ENCODE measurements at places on chromosomes 5 and 9.

DNA sequence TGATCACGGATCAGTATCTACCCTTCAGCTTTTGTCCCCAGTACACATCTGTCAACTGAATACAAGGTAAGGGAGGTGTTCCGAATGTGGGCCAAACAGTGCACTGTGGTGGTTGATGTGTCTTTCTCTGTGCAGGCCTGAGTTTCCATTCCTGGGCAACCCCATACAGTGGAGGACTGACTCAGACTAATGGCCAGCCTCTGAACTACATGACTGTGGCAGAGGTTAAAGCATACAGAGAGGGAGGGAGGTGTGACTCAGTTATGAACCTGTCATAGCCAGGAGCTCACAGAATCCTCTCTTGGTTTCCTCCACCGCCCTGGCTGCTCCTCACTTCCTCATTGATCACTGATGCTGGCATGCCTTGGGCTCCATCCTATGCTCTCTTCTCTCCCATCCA is 136.4 kb upstream of the TAS2R1 start:
- no peak for DNase-seq

DNA sequence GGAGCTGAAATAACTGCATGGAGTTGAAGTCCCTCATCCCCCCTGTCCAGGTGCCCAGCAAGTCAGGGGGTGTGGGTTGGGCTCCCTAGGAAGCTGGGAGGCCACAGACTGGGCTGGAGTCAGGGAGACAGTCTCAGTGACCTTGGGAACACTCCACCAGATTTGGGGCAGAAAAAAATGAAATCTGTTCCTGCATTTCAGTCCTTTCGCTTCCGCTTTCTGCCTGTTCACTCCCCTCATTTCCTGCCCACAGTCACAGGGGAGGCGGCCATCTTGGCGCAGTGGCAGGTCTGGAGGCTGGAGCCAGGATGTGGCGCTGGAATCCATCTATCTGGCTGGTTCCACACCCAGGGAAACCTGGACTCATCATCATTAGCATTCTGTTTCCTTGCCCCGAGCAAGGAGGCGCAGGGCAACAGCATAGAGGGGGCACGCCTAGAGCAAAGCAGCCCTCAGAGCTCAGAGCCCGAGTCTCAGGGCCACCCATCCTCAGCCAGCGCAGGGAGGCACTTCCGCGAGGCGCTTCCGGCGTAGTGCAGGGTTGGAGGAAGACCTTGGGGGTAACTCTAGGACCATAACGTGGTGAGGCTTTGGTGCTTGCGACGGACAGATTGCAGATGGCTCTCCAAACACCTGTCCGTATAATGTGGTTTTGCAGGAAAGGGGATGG is 86.2 kb upstream of the HSPA9 start:
- no peak for DNase-seq

GRCh38 chr9:92762196-92762595 is 2.4 kb downstream of the BICD2 start:
- no peak for DNase-seq

DNA sequence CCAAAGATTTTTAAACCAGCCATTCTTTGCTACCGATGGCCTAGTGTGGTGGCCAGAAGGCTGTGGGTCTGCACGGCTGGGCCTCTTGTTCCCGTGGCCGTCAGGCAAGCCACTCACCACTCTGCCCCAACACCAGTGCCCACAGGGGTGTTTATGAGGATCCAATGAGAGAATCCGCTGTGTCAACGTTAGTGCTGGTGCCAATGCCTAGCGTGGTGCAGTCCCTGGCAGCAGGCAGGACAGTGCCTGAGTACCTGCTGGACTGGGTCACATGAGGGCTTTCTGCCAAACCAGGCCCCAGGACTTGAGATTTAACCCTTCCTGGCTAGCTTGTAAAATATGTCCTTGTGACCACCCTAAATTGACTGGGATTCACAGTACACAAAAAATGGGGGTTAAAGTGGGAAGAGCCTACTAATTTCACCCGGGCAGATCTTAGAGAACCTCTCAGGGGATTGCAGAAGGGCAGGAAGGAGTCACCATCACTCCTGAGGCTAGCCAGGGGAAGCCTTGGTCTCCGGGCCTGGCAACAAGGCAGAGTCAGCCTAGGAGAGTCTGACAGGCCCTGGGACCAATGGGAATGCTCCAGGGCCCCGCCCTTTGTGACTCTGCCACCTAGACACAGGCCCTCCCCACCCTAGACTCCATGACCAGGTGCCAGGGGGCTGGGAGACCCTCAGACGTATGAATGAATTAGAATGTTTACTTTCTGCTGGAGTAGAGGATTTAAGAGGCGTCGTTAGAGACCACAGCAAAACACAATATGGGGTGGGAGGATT is 63.2 kb upstream of the FSTL4 start:
- DNase-seq: no peak

- DNase-seq: no peak
Observed at GRCh38 chr9:116278326-116278725, 124.7 kb downstream of the PAPPA start.

GRCh38 chr9:99356512-99356971 is 134.5 kb downstream of the SEC61B start:
- no peak for DNase-seq

DNA sequence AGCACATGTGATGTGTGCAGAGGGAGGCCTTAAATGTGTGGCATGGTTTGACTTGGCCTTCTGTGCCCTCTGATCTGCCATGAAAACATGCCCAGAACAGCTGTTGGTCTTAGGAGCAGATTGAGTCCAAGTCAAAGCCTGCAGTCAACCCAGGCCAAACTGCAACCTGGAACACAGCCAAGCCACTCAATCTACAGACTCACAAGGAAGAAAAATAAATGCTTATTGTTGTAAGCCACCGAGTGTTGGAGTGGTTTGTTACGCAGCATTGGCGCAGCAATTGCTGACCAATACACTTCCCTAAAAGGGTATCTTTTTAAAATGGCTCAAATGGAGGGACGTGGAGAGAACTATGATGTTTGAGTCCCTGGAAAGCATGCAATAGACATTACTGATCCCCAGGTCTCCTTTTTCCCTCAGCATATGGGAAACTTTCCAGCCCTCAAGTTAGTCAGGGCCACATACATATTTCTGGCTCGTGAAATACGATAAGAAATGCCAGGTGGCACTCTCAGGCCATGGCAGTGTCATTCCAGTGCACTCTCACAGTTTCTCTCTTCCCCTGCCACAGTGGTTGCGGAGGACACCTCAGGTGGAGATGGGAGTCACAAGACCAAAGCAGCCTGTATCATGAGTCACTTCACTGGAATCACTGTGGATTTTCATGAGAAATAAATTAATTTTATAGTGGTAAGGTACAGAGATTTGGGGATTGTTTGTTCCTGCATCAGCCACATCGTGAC is 168.0 kb upstream of the ZNF618 start:
- DNase-seq: no peak

Data from NCI-H82 (cell line).